Left hindlimb (tissue), 1 donor: ENCODE measurements at places on chromosomes 16 and 17.

DNA sequence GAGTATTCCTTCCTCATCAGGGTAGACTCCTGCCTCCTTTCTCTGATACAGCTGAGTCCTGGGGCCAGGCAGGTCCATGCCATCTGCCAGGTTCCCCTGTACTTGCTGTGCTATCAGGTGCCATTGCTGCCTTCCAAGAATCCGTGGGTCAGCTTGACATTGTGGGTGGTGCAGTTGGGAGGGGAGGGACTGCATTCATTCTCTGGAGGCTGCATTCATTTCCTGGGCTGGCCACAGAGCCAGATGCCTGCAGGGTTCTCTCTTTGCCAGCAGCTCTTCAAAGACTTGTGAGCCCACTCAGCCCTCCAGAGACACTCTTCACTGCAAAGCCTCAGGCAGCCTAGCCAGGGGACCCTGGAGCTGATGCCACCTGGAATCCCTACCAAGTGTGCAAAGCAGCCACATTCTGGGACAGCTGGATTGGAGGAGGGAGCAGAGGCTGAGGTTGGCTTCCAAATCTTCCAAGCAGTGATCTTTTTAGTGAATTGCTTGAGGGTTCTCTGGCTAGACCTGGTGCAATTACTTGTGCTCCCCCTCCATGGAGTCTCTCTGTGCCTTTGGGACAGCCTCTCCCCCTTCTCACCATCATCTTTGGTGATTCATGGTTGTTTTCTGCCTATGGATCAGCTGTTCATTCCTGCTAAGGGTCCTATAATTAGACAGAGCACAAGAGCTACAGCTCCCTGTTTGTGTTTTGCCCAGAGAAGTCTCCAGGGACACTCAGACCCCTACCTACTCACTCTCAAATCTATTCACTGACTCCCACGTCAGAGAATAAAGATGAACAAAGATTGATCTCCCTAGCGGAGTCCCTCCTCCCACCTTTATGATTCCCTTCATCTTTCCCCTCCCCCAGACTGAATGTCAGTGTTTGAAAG is 20.9 kb downstream of the ANKFN1 start:
- DNase-seq = no peak

- no peak for DNase-seq
These were observed 14.7 kb downstream of the RABEP2 start for GRCh38 chr16:28910086-28911031.

DNA sequence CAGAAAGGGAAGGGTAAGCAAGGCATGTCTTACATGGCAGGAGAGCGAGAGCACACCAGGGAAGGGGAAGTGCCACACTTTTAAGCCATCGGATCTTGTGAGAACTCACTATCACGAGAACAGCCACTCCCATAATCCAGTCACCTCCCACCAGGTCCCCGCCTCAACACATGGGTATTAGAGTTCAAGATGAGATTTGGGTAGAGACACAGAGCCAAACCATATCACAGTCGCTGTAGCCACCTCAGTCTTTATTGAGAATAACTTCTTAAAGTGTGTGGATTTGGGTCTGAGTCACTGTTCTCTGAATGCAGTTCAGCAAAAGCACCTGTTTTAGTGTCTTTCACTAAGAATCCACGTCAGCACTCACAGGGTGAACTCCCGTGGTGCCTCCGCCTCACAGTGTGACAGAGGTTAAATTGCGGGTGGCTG is 195.2 kb upstream of the CHMP6 start:
- no peak for DNase-seq

- DNase-seq = no peak
These were observed 129.9 kb upstream of the CACNG5 start for GRCh38 chr17:66704858-66705520.

DNA sequence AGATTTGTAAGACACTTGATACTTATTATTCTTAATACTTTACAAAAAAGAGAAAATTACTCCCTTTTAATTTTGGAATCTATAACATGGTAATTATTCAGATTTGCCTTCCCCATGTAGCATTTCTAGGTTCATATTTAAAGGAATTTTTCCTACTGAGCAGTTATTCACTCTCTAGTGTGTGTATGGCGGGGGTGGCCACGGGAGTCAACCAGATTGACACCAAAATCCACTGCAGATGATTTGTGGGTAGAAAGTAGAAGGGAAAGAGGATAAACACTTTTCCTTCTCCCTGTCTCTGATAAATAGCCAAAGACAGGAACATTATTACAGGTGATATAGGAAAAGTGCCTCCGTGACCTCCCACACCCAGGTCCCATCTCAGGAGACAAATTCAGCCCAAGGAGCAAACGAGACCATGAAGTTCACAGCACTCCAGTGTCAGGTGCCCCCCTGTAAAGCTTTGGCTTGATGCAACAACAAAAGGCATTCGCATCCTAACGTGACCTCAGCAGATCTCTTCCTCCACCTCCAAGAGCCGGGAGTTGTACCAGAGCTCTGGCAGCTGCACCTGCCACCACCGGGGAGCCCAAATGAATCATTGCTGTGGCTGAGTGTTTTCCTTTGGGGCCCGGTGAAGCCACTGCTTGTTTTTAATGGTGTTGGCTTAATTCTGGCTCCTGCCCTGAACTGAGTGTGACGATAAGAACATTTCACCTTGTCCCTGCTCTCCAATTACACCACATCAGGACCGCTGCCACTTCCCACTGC is 92.7 kb upstream of the NOL11 start:
- DNase-seq = no peak

- DNase-seq = peak; percentile 62
These were observed 88.5 kb downstream of the ANKRD11 start for GRCh38 chr16:89401641-89402445.

- no peak for DNase-seq
These were observed 299.6 kb downstream of the MAP2K4 start for GRCh38 chr17:12320286-12320685.
